A549 (cell line): ENCODE measurements at places on chromosomes 5 and 9.

DNA sequence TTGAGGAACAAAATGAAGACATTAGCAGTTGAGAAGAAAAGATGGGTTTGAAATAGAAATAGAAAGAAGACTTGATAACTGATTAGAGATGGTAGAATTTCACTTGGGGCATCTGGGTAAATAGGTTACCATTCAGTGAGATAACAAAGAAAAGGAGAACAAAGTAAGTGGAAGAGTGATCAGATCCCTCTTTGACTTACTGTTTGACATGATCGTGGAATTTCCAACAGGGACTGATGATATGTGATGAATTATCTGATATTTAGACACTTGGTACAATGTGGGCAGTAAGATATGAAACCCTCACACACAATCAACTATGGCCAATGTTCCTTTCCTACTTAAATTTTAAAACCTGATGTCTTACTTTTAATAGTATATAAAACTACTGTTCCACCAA lies 70.1 kb upstream of the STARD4 start:
- no peak for DNase-seq

DNA sequence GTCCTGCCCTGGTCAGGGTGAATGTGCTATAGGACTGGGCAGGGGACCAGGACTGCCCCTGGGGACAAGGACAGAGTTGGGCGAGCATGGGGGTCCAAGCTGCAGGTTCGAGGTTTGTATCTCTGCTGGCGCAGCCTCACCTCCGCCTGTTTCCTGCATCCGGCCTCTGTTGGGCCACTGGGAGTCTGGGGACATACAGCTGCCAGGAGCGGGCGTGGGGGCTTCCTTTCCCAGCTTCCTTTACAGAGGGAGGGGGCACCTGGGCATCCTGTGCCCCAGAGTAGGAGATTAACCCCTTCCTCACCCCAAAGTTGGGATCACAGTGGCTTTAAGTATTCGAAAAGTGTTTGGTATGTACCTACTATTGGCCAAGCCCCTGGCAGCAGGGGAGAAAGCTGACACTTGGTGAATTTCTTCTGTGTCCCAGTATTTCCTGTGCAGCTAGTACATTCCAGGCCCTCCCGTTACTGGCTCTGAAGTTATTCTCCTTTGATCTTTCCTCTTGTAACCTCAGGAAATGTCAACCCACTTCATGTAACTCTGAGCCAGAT lies 19.0 kb downstream of the OLFML2A start:
- no peak for DNase-seq

DNA sequence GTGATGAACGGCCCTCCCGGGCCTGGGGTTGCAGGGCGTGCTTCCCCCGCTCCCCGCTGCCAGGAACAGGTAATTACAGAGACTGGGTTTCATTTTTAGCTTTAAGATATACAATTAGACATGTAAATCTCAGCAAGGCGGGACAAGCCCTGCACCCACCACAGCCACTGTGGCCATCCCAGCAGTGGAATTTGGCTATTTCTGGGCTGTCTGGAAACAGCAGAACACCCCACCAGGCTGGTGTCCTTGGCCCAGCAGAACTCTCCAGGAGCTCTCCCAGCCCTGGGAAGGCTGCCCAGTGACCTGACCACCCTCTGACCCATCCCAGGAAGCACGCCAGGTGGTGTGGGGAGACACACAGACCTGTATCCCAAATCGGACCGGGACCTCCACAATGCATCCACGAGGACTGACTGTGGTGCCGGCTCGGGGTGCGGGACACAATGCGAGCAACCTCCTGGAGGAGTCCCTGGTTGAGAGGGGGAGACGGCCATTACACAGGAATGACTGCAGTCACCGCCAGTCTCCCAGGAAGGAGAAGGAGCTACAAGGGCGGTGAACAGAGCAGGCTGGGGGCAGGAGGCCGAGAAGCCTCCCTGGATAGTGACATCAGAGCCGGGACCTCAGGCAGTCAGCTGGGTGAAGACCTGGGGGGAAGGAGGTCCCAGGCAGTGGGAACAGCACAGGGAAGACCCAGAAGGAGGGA lies 17.3 kb downstream of the EEIG1 start:
- DNase-seq: no peak

- peak; percentile 74 for DNase-seq
Observed at GRCh38 chr5:91266184-91266705, 116.9 kb downstream of the ARRDC3 start.

DNA sequence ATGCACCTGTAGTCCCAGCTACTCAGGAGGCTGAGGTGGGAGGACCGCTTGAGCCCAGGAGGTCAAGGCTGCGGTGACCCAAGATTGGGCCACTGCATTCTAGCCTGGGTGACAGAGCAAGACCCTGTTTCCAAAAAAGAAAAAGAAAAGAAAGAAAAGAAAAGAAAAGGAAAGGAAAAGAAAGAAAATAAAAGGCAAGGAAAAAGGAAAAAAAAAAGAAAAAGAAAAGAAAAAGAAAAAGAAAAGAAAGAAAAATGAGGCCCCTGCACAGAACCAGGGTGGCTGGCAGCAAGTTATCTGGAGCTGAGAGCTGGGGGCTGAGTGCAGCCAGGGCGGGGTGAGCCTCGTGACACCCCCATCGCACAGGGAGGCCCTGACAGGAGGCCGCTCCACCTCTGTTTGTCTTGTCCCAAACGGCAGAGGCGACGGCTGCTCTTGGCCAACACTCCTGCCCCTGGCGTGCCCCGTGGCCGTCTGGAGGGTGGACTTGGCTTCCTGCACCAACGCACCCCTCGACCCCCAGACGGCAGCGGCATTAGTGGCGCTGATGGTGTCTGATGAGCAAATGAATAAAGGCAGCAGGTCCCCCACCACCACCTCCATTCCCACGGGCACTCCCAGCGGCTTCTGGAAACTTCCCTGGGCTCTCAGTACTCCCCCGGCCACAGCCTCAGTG lies 16.7 kb downstream of the EXD3 start:
- no peak for DNase-seq

DNA sequence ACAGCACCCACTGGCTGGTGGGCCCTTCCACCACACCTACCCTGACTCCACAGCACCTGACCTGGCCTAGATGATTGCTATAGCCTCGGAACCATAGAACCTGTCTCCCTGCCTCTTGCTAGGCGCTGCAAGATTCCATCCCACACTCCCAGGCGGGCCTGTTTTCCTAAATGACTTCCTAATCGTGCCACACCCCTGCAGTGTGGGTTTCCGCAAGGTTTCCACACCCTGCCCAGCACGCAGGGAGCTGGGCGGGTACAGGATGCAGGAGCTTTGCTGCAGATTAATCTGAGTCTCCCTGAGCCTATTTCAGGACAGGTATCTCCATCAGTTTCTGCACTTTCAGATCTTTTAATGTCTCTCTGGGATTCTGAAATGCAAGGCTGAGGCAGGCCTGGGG lies 62.9 kb downstream of the SHB start:
- no peak for DNase-seq

GRCh38 chr5:135221696-135222095 lies 177.3 kb downstream of the MACROH2A1 start:
- no peak for DNase-seq

- DNase-seq: peak; percentile 15
Observed at GRCh38 chr9:91245431-91246313, 116.0 kb downstream of the AUH start.

GRCh38 chr5:179901462-179901861 lies 6.2 kb downstream of the TBC1D9B start:
- no peak for DNase-seq

DNA sequence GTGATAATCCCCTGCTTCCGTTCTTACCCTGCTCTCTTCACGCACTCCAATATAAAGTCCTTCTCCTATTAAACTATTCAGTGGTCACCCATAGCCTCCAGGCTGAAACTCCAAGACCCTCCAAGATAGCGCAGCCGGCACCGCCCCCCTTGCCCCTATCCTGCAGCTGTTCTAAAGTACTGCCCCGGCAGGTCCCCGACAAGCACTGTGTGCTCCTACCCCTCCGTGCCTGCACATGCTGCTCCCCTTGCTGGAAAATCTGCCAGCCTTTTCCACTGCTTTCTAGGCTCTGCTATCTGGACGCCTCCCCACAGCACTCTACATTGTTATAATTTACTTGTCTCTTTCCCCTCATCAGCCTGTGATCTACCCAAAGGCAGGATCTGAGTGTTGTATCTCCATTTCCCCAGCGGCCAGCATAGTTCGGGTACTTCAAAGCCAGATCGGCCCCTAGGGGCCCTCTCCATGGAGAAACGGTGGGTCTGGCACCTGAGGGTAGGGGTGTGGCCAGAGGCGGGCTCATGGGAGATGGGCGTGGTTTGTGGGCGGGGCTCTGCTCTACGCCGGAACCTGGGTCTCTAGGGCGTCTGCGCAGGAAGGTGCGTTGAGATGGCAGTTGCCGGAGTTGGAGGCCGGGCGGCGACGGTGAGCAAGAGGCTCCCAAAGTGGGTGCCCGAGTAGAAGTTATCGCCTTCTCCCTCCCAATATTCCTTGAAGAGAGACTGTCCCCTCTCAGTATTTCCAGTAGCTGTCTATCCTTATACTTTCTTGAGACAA lies 83.5 kb upstream of the RUSC2 start:
- no peak for DNase-seq
